ENCODE measurements at places on chromosomes 6 and 20.
A peak's percentile ranks its signal among the peaks of the same experiment; 100 is the strongest.

DNA sequence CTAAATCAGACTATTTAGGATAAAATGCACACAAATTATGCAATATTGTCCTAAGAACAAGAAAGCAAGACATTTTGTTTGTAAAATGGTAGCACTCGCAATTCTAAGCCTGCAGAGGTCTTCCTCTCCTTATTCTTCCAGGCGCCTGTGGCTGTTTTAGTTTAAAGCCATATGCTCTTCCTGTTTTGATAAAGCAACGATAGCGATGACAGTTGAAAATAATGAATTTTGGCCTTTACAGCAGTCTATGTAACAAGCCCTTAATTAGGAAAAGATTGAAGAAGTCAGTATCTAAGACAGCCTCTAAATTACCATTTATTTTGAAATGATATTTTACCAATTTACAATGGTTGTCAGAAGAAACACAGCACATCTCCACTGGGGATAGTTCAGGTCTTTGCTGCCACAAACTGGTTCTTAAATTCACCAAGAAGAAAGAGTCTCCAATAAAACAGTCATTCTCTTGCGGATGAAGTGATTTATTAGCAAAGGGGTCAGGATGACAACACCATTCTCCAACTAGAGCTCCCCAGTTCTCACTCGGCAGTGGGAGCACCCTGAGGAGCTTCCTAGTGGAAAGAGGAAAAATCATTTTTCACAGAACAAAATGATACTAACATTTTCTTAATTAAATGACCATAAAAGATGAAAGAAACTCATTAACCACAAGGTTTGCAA, 21.4 kb downstream of the UBE3D start:
- no peak for DNase-seq

DNA sequence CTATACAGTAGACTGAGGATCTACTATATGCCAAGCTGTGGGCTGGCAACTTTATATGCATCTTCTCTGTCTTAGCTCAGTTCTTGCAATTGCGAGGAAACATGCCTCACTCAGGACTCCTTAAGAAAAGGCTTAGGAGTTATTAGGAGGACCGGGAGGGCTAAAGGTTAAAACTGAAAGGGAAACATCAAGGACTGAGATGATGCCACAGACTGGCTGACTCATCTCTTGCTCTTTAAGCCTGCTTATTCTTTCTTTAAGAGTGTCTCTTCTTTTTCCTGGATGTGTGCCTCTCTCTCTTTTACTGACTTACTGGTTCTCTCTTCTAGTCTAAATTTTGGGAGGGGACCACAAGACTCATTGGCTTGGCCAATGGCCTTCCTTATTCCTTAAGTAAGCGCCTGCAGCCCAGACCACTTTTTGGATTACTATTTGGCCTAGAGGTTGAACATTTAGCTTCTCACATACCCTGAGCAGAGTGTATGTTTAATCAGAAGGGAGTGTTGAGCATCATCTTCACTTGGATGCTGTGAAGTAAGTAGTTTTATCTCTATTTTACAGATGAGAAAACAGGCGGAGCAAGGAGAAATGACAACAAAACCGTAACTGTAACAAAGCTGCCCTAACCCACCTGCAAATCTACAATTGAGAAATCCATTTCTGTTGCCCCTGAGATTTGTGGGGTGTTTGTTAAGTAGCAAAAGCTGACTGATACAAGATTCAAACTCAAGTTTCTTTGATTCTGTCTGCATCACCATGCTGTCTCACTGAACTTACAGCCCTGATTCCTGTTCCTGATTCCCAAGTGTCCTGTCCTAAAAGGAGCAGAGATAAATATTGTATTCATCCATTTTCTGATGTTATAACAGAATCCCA, 7.2 kb upstream of the SDC4 start:
- peak; percentile 84 for DNase-seq

DNA sequence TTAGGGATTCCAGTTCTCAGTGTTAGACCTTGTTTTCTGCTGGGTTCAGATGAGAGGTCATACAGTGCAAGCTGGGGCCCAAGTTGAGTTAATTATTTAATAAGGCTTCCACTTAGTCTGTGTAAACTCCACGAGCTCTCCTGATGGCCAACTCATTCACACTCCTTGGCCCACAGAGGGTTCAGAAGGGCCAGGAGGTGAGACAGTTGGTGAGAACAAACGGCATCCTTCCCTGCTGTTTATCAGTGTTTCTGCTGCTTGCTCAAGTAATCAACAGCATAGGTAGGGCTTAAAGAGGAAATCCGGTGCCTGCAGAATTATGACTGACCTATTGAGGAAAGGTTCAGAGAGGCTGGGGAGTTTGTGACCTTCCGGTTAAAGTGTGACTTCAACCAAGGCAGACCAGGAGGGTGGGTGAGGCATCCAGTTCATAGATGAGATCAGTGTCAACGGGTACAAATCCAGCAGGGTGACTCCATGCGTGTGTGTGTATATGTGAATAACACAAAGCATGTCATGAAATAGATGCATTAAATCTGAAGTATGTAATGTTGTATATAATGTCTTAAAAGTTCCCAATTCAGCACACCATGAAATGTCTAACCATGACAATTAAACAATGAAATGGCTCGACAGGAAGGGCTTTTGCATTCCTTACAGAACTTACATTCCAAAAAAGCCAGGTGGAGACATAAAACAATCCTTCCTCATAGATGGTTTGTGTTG, 37.4 kb upstream of the BCAS1 start:
- DNase-seq, result no peak

DNA sequence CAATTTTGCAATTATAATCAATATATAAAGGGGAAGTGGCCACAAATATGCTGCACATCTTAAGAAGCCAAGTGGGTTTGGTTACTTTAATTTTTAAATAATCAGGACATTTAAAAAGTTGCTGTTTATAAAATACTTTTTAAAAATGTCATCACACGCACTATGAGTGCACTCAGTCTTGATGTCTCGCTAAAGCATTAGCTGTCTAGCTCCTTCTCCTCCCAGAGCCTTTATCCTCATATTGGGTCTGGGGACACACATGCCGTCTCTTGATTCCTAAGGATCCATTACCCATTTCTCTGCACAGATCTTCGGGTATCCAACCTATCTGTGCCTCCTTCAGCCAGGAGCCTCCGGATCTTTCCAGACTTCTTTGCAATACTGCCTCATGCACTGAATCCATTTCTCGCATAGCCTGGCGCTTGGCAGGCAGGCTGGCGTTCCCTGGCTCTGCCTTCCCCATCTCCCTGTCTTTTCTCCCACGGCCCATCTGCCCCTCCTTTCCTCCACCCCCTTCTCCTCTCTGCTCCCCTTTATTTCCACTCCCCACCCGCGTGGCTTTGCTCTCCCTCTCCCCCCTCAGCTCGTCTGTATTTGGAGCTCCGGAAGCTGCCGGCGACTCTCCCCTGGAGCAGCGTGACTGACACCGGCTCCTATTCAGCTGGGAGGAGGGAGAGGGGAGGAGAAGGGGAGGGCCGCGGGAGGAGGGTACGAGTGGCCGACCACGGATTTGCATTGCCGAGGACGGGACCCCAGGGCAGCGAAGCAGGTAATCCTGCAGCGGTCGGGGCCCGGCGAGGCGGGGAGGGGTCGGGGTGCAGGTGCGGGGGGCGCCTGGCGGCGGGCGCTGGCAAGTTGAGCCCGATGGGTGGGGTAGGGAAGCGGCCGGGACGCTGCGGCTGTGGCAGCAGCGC, at the start of gene CAP2:
Gene CAP2 (plus strand): TSS at position 618 of the 914 bp plus-strand sequence. CDS start 27,961 bp downstream, outside the sequence.
- peak; percentile 89 for DNase-seq

DNA sequence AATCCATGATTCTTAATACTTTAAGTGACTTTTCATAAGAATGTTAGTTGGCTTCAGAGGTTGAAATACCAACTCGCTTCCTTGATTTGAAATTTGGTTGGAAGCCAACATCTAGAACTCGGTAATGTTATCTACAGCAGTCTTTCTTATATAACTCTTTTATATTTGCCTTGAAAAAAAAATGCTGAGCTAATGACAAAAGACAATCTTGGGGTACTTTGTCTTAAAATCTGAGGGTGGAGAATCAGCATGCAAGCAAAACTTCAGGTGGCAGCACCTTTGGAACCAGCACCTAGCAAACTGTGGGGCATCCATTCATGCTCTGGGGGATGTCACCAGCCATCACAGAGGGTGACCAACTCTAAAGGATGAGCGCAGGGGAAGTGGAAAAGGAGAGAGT, 76.3 kb downstream of the PDE10A start:
- DNase-seq, result no peak

DNA sequence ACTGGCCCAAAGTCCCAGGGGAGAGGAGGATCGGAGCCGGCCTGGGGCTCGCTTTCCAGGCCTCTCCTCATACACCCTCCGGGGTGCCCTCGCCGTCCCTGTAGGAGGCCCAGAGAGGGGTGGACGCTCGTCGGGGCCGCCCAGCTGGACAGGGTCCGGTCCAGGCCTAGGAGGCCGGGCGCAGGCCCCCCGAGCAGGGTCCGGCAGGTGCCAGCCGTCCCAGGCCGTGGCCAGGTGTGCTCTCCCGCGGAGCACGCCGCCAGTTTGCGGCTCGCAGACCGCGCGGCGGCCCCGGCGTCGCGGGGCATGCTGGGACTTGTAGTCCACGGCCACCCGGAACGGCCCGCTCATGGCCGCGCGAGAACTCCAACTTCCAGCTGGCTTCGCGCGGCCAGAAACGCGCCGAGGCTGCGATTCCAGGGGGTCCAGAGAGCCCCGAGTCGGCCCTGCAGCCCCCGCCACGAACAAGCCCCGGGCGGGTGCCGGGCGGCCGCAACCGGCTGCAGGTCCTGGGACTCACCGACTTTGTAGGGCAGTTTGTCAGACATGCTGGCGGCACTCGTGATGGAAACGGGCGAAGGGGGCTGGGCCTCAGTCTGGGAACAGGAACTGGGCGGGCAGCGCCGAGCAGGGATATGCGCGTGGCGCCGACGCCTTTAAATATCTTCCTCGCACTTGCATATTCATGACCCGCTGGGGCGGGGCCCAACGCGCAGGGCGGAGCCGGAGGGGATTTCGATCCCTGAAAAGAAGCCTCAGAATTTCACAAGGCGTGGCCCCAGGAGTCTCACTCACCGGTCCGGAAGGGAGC, at the start of gene AHCY:
Gene AHCY (minus strand): TSS at position 633 of the 811 bp plus-strand sequence. CDS start 85 bp downstream, at position 548.
- DNase-seq, result peak; percentile 97

GRCh38 chr6:83707829-83708545, 914 bp downstream of the SNAP91 start:
- DNase-seq, result no peak

GRCh38 chr6:125003070-125003469, 40.8 kb downstream of the RNF217 start:
- DNase-seq, result no peak

- DNase-seq, result no peak
Measured at GRCh38 chr6:15437090-15437635, 191.3 kb downstream of the JARID2 start.

DNA sequence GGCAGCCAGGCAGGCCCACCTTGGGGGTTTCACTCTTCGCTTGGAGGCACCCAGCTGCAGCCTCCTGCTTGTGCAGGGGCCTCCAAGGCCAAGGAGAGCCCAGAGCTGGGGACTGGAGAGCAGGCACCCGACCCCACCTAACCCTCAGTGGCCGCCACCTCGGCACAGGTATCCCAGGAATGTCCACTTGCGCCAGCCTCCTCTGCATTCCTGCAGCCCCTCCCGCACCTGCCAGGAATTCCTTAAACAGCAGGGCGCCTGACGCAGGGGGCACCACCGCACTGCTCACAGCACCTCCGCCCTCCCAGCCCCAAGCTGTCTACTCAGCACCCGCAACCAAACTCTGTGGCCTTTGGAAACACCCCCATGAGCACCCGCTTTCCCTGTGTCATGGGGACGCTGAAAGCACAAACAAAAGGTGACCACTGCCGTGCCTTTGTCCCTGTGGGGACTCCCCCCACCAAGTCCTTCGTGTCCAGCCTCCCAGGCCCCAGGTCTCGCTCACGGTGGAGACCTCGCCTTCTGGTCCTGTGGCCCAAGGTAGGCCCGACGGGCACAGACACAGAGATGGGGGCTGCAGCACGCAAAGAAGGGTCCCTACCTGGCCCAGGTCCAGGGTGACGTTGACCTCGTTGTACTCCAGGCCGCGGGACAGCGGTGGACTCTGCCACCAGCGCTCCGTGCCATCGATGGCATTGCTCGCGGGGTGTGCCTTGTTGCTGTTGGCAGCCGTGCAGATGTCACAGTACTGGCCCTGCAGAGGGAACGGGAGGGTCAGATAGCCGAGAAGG, 5.1 kb downstream of the LAMA5 start:
- DNase-seq, result no peak

DNA sequence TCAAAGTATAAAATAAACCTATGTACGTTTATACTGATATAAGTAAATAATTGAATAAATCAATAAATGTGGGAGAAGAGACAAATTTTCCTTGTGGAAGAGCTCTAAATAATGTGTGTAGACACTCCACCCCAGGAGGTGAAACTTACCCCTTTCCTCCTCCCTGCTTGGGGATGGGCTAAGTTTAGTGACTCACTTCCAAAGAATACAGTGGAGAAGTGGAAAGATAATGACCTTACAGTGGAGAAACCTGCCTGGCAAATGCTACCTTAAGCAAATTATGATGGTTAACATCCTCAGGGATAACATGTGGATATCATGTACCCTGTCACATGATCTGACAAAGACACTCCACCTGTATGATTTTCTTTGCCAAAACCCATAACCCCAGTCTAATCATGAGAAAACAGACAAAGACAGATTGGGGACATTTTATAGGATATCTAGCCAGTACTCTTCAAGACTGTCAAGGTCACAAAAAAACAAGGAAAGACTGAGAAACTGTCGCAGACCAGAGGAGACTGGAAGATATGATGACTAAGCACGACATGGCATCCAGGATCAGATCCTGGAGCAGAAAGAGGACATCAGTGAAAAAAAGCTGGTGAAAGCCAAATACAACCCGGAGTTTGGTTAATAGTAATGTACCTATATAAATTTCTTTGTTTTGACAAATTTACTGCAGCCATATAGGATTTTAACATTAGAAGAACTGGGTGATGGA, 195.5 kb upstream of the PRDM1 start:
- peak; percentile 34 for DNase-seq

All from EH (cell line).